Activated CD8-positive, alpha-beta T cell treated with anti-CD3 and anti-CD28 coated beads, Interleukin-2, amount 10 ng/mL, durations not matched to agents 7 days and 5 days (primary cell): ENCODE measurements at places on chromosomes 12 and 14.

- no peak for DNase-seq
These were observed 13.7 kb downstream of the MYBPC1 start for GRCh38 chr12:101608301-101609133.

DNA sequence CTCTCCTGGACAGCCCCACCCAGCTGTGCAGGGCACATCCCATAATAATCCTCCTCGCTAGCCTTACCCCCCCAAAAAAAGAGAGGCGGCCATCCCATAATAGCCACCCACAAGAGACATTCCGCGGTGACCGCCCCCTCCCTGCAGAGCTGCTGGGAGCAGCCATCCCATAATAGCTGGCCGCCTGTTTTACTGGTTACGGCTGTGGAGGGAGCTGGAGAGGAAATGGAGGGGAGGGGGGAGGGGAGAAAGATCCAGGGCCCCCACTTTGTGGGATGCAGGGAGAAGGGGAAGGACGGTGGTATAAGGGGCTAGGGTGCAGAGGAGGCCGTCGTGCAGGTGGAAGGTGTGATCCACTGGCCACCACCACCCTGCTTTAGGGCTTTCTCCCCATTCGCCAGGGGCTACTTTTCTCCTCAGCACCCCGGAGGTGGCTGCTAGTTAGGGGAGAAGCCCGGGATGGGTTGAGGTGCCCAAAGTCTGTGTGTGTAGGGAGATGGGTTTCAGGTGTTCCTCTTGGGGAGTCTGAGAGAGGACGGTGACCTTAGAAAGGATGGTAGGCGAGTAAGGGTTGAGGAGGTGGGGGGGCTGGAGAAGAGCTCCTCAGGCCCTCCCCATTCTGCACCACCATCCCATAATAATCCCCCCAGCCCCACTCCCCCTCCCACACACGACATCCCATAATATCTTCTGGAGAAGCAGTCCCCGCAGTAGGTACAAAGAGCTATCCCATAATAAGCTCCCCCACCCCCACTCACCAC, 6.0 kb upstream of the CHD4 start:
- peak; percentile 82 for DNase-seq

DNA sequence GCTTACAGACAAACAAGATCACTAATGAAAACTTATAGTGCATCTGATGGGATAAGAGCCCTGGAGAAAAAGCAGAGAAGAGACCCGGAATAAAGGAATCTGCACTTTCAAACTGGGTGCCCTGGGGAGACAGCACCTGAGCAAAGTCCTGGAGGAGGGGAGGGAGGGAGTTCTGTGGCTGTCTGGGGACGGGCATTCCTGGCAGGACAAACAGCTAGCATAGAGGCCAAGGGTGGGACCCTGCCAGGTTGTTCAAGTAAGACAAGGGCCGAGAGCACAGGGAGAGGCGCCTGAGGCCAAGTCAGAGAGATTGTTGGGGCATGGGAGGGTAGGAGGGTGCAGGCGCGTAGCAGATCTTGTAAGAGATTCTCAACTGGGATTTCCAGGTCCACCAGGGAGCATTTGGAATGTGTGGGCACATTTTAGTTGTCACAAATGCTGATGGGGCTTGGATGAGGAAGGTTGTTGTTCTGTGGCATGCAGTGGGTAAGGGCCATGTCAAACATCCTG, 14.2 kb downstream of the IQSEC3 start:
- DNase-seq, result no peak

DNA sequence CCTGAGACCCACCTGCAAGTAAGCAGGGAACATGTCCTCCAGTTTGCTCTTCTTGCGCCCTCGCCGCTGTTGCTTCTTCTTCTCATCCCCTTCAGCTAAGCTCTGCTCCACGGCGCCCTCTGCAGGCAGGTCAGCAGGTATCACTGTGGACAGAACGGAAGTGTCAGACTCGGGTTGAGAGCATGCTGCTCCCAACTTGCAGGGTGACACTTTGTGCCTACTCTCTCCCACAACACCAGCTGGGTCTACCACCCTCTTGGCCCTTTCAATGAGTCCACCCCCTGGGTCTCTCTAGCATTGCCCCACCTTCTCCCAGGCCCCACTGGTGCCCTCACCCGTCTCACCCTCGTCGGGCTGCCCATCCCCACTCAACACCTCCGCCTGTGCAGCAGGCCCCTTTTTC, 16.7 kb downstream of the KMT2D start:
- DNase-seq, result peak; percentile 85

DNA sequence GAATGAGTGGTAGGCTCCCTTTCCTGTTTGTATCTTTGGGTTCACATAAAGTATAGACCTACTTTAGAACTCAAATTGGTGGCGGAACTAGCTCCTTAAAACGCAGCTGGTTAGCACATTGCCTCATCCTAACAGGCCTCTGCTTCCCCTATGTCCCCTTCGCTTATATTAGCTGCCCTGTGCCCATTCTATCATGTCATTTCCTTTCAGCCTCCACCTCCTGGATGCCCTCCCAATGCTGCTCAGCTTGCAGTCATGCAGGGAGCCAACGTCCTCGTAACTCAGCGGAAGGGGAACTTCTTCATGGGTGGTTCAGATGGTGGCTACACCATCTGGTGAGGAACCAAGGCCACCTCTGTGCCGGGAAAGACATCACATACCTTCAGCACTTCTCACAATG, 3.5 kb downstream of the DAZAP2 start:
- no peak for DNase-seq

- no peak for DNase-seq
These were observed 3.4 kb upstream of the GLRX5 start for GRCh38 chr14:95531473-95531872.

- peak; percentile 79 for DNase-seq
These were observed 8.7 kb upstream of the SPATS2 start for GRCh38 chr12:49358483-49359141.

DNA sequence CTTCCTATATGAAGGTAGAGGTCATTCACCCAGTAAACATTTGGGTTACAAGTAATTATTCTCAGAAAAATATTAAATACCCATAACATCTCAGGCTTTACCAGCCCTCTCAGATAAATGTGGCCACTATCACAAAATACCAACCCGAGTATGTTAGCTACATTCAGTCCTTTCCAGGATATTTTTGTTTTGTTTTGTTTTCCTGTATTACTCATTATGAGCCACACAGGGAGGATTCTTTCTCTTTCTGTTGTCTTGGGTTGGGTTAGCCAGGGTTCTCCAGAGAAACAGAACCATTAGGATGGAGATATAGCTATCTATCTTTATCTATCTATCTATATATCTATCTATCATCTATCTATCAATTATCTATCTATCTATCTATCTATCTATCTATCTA, 947.6 kb upstream of the MDGA2 start:
- no peak for DNase-seq

GRCh38 chr14:38971258-38971921, 131.6 kb downstream of the SEC23A start:
- DNase-seq, result no peak

DNA sequence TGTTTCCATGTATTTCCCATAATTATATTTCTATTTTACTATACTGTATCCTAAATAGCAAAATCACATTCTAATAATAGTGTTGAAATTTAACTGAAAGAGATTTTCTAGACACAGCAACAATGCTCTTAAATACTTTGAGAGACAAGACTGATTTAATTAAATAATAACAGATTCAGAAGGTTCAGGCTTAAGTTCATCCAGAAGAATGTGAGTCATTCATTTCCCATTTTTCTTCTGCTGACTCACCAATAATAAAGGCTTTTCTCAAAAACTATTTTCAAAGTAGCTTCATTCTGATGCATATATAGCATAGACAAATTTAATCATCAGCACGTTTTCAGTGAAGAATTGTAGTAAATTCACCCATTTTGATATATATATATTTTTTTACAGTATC, 481.4 kb downstream of the MDGA2 start:
- DNase-seq, result no peak

GRCh38 chr14:35114036-35114435, 7.8 kb downstream of the PPP2R3C start:
- DNase-seq, result no peak

DNA sequence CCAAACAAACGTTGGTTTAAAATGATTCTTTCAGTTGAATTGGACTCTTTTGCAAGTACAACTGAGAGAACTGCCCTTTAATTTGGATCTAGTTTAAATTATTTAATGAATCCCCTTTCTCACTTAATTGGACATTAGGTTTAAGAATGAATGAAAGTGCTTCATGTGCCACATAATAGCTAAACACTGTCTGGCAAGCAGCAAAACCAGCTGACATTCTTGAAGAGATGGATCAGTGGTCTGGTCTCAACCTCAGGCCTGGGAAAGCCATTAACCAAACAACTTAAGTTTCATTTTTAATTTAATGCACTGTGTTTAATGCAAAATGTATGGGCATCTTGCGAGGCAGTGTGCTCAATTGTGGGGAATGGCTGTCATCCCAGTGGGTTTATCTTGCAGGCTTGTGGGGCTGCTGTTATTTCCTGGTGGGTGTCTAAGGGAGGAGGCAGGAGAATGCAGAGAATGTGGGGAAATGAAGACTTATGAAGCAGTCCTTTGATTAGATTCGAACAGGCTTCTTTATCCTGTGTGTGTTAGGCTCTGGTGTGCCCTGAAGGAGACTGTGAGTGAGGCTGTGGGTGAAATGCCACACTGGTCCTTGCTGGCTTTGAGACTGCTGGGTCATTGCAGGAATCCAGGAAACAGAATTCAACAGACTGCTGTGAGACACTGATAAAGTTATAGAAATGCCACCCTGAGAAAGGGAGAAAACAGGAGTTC, 144.1 kb upstream of the PELI2 start:
- DNase-seq, result no peak

DNA sequence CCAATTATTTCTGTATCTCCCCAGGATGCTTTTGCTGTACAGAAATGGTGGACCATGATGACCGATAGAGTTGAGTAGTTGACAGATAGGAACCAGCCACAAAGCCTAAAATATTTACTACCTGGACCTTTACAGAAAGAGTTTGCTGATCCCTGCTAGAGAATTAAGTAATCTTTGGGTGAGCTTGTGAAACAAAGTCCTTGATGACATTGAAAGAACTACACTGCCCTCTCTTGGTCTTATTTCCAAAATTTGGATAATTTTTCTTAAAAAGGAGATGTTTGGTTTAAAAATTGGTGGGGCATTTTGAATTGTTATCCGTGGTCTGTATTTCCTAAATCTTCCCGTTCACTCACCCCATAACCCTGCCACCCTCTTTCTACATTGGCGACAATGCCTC, 13.7 kb upstream of the TCTN1 start:
- no peak for DNase-seq

- DNase-seq, result no peak
These were observed 220.6 kb upstream of the HMGA2 start for GRCh38 chr12:65603438-65604351.

GRCh38 chr14:51018521-51018920, 74.2 kb upstream of the PYGL start:
- no peak for DNase-seq

- DNase-seq, result no peak
These were observed 149.5 kb downstream of the SLC6A15 start for GRCh38 chr12:84763107-84763506.

- DNase-seq, result no peak
These were observed 205.6 kb downstream of the BCL11B start for GRCh38 chr14:99066378-99066777.

DNA sequence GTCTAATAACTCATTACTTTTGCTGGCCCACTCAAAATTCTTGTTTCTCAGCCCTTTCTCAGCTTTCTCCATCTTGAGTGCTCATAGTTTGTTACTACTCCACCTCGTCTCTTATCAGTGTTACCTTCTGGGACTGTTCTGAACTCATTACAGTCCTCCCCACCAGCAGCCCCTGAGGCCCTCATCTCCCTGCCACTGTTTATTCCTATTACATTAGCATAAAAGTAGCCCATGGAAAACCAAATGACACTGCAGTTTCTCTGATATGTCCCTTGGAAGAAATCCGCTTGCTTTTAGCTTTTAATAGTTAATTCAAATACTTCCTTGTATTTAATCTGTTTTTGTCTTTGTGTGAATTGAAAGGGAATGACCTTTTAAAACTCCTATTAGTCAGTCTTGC, 7.6 kb downstream of the AKAP6 start:
- no peak for DNase-seq

DNA sequence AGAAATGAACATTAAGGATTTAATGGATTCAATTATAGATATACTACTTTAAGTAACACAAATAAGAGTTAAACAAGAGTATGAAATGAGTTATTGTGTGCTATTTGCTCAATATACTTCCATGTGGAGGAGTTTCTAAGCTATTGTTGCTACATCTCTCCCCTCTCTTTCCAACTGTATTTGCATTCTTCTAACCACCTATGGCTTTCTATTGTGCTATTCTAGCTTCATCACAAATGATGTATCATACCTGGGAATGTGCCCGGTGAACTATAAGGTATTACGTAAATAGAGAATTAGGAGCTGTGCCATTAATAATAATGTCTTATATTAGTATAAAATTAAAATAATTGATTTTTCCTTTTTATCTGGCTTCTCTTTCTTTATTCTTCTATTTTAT, 87.1 kb upstream of the PLEKHG7 start:
- DNase-seq, result no peak

- DNase-seq, result no peak
These were observed 337.1 kb upstream of the USP15 start for GRCh38 chr12:61923152-61923551.

- DNase-seq, result no peak
These were observed 349.5 kb downstream of the GRIN2B start for GRCh38 chr12:13631873-13632272.

- no peak for DNase-seq
These were observed 51.1 kb downstream of the ZFYVE26 start for GRCh38 chr14:67765192-67765834.

DNA sequence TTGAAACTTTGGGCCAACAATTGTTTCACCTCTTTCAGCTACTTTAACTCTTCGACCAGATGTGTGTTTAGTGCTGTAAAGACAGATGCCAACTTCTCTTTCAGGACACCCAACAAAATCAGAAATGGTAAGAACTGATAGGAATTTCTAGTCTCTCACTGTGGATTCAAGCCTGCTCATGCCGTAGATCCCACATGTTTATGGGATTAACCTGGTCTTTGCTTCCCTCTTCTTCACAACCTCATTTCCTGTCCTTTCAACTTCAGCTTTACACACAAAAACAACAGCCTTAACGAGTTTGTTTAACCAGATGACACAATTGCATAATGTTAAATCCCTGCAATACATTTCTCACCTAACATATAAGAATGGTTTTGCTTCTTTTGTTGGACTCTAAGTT, 1031.9 kb upstream of the LRFN5 start:
- DNase-seq, result no peak

GRCh38 chr12:65449400-65449799, 170.9 kb downstream of the MSRB3 start:
- DNase-seq, result no peak

GRCh38 chr12:111068290-111068689, 147.9 kb upstream of the MYL2 start:
- peak; percentile 49 for DNase-seq

GRCh38 chr12:51675071-51675803, 84.2 kb downstream of the SCN8A start:
- DNase-seq, result no peak

- DNase-seq, result no peak
These were observed 19.9 kb upstream of the PHC1 start for GRCh38 chr12:8894378-8894777.

GRCh38 chr12:76329159-76329558, 19.1 kb downstream of the BBS10 start:
- no peak for DNase-seq

- no peak for DNase-seq
These were observed 191.6 kb downstream of the DUSP6 start for GRCh38 chr12:89160716-89161123.

- DNase-seq, result no peak
These were observed 3.4 kb downstream of the PHC1 start for GRCh38 chr12:8917751-8918150.

GRCh38 chr14:22566845-22567244, 22.2 kb downstream of the DAD1 start:
- DNase-seq, result no peak

GRCh38 chr12:16555630-16556029, 50.3 kb downstream of the LMO3 start:
- DNase-seq, result no peak

- DNase-seq, result no peak
These were observed 30.9 kb downstream of the BTBD7 start for GRCh38 chr14:93301821-93302447.
